ENCODE measurements at places on chromosomes 12 and 14.
A peak's percentile ranks its signal among the peaks of the same experiment; 100 is the strongest.

DNA sequence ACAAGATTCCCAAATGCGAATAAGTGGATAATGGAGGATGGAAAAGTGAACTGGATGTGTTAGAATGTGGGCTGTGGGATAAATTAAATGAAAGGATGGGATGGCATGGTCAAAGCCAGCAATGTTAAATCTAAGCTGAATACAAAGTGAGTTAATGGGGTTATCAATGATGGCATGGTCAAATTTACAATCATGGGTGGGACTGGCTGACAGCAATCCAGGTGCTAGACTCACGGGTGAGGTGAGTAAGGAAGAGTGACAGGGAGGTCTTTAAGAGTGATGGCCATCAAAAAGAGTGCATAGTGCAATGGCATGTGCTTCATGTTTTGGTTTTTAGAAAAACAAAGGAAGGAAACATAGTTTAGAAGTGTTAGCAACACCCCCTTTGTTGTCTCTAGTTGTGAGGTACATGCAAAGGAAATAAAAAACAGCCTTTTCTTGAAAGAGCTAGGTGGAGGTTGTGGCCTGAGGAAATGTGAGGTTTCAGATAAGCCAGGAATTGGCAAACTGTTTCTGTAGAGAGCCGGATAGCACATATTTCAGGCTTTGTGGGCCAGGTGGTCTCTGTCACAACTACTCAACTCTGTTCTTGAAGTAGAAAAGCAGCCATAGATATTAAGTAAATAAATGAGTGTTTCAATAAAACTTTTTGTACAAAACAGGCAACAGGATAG lies 328.7 kb downstream of the RPL10L start:
- DNase-seq = no peak

DNA sequence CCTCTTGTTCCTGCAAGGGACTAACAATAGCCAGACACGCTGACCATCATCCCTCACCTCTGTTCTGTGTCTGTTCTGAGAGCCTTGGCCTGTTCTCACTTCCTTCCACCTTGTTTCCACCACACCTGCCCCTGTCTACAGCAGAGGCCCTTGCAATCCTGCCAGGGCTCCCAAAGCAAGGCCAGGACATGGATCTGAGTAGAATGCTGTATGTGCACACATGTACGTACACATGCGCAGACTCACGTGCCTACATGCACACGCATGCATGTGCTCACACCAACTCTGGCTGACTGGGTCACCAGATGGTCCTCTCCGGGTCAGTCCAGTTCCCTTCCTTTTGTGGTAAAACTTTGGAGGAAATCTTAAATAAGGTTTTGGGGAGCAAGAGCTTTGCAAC lies 133.0 kb upstream of the C14orf180 start:
- no peak for DNase-seq

DNA sequence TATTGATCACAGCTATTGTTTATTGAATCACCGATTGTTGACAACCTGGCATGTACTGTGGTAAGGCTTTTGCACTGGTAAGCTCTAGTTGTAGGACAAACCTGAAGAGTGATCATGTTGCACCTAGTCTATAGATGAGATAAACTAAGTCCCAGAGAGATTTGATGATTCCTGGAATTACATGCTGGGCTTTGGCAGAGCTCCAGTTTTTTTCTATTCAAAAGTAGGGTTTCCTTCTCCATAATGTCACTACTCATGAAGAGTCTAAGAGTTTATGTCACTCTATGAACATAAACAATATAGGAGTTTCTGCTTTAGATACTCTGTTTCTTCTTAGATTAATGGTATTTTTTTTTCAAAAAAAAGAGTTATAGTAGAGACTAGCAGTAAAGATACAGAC lies 72.0 kb downstream of the BMP4 start:
- no peak for DNase-seq

DNA sequence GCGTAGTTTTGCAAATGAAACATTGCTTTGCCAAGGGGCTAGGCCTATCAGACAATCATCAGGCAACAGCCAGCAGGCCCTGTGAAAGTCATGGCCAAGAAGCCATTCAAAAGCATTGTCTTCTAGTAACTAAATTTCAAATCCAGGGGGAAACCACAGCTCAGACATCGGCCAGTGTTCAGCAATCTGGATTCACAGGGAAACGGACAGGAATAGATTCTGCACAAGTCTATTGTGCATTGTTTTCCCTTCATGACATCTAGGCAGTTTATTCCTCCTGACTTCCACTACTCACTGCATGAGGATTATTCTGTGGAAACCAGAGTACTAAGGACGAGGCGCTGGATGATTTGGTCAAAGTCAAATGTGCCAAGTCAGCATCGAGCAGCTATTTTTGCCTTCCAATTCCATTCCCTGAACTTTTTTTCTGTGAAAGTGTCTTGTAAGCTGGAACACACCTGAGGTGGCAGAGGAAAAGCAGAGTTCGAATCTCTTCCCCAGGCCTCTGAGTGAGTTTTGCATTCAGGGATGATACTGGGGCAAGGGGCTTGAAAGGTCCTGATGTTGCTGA lies 75.4 kb downstream of the VCPKMT start:
- no peak for DNase-seq

GRCh38 chr14:105026802-105027563 lies 6.1 kb upstream of the CDCA4 start:
- no peak for DNase-seq

GRCh38 chr12:121717041-121717699 lies 4.6 kb downstream of the TMEM120B start:
- DNase-seq = peak; percentile 82

DNA sequence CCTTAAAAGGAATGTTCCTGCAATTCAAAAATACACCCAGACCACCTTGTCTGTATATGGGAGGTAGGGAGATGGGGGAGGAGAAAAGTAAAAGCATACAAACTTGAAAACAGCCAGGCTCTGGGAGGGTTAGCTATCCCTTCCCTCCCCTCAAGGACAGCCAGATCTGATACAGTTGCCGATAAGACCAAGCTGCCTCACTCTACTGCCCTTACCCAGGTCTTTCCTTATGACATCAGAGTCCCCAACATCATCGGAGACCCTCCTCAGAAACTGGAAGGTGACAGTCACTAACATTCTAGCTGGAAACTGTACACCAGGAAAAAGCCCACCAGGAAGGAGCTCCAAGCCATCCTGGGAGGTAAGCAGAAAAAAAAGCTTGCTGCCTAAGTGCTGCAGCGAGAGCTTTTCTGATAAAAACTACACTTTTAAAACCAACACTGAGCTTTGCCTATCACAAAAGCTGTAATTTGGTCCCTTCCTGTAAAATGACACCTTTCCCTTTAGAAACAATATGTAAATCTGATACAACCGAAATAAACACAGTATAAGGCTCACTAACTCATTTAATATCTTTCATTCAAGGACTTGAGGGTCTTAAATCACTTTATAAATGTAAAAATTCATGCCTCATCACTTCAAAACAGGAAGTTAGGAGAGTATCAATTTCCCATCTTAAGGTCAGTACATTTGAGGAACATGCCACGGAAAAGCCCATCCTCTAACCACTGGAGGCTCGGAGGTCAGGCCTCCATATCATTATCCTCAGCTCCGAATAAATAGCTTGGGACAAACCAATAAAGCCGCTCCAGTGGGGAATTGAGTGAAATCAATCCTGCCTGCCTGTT lies 20.4 kb upstream of the PLEKHH1 start:
- DNase-seq = no peak

DNA sequence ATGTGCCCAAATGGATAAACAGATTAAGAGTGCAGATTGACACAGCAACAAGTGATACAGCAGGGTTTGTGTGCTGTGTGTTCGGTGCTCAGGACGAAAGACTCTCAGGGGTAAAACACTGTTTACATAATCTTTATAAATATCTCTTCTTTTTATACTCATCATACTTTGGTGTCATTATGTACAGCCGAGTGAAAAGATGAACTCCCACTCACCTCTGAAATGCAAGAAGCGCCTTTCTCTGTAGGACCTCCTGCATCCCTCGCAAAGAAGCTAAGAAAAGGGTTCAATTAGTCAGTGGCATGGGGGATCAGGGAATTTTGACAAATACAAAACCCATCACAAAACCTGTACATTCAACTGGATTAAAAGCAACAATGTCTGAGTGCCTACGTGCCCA lies 163.6 kb downstream of the TTC7B start:
- DNase-seq = no peak

GRCh38 chr12:33047666-33048065 lies 151.1 kb upstream of the PKP2 start:
- DNase-seq = no peak

DNA sequence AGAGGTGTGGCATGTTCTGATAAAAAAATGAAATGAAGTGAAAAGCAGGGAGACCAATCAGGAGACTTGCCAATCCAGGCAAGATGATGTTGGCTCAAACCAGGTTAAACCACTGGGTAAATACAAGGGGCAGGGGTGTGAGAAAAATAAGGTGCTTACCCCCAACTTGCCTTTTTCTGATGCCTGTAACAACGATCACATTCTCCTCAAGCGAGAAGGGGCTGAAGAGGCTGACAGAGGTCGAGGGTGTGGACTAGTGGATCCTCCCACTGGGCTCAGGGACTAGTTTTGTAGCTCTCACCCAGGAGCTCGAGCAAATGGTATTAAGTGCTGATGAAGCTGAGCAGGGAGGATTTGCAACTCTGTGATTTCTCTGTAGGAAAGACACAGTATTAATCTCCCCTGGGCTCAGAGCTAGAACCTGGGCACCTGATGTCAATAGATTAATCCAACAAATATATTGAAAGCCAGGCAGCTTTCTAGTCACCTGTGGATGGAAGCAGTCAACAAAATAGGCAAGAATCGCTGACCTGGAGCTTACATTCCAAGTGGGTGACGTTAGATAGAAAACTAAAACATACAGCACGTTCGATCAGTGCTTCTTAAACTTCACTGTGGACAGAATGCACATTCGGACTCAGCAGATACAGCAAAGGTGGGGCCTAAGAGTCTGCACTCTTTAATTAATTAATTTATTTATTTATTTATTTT lies 15.2 kb upstream of the EAPP start:
- DNase-seq = no peak

- no peak for DNase-seq
Observed at GRCh38 chr12:56839915-56840325, 76.8 kb downstream of the HSD17B6 start.

- no peak for DNase-seq
Observed at GRCh38 chr14:60183741-60184140, 18.5 kb upstream of the DHRS7 start.

- peak; percentile 52 for DNase-seq
Observed at GRCh38 chr14:79467835-79468234, 743.5 kb downstream of the DIO2 start.

DNA sequence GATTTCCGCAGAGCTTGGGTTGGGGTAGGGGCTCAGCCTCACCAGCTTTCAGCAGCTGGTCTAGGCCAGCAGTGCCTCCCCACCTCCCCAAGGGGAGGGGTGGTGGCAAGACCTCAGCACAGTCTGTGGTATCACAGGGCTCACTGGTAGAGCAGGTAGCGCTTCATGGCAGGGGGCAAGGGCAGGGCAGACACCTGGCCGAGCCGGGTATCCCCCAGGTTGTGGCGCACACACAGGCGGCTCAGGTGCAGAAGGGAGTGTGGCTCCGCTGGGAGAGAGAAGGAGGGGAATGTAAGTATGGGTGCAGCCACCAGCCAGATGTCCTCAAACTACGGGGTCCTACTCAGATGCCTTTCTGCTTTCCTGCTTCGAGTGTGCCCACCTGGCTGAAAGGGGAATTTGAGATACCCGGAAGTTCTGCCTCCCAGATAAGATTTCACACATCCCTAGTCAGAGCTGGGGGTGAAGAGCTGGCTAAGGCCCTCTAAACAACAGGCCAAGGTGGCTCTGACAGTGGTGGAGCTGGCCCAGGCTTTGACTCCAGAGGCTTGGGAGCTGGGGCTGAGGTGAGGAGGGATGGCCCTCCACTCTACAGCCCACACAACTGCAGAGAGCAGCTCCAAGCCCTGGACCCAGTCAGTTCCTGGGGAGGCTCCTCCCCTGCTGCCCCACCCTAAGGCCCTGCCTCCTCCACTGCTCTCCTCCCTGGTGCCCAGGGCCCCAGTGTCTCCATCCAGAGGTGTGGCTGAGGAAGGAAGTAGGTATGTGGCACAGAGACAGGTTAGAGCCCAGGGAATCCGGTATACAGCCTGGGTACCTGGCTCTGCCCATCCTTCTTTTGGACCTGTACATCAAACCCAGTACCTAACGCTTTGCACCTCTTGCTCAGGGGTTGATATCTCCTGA lies 1.8 kb downstream of the SPSB2 start:
- no peak for DNase-seq

DNA sequence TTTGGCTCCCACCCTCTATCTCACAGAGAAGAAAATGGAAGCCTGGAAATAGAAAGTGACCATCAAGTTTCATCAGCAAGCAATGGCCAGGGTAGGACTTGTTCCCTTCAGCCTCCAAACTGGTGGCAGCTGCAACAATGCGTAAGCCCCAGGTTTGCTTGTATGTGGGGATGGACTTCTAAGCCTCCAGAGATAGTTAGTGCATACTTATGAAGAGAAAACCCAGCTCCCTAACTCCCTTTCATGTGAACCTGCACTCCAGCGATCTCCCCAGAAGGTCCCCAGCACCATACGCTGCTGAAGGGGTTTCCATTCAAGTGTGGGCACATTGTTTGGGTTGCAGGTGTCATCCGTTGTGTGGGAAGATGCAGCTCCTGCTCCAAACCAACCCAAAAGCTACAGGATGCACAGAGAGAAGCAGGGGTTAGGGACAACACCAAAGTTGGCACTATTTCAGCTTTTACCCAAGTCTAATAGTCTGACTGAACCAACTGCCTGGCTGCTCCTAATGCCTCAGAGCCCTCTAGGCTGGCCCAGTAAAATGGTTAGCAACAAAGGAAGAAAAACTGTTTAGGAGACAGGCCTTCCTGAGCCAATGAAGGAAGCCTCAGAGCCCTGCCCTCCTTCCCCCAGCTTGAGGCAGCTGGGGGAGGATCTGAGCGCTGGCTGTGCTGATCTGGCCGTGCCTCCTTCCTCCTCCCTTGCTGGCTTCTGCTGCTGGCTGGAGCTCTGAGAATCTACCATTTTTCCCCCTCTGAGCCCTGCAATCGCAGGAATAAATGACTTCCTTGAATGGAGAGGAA lies 12.3 kb downstream of the ZFP36L1 start:
- no peak for DNase-seq

DNA sequence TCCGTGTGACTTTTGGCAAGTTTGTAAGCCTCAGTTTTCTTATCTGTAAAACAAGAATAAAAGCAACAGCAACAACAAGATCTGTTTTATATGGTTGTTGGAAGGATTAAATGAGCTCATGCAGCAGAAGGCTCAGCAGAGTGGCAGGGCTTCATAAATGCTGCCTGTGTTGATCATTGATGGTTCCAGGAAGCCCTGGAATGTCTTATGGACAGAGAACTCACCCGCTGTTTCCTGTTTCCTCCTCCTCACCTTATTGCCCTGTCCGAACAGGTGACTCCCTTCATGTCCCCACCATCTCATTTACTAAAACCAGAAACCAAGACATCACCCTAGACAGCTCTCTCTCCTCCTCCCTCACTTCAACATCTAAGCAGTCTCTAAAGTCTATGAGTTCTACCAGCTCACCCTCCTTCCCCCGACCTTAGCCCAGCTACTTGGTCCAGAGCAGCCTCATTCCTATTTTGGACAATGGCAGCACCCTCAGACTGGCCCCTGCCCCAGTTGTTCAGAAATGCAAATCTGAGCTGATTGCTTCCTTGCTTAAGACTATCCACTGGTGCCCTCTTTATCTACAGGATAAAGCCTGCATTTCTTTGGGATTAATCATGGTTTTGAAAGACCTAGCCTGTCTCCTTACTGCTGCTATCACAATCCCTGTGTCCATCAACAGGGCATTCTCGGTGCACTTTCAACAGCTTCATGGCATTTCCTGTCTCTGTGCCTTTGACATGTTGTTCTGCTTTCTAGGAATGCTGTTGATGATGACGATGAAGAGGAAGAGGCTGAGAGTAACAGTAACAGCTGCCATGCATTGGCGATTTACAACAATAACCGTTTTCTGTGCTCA lies 21.4 kb upstream of the GSG1 start:
- DNase-seq = no peak
